ENCODE measurements at places on chromosomes 6 and 20.
A peak's percentile ranks its signal among the peaks of the same experiment; 100 is the strongest.

DNA sequence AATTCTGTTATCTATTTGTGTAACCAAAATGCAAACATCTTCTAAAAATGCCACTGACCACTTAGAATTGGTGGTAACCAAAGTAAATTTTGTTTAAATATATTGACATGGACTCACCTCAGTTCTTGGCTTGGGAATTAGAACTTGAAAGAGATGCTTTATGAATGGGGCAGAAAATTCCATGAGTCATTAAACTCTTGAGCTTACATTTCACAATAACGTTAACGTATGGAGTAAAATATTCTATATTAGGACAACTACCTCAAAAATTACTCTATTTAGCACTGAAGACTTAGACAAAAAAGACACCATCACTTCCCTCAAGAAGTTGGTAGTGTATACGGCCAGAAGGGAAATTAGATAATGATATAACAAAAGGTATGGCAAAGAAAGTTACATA lies 752.2 kb upstream of the MARCKS start:
- no peak for DNase-seq

- DNase-seq: no peak
These were observed 3.8 kb downstream of the DEK start for GRCh38 chr6:18260448-18261106.

GRCh38 chr6:32112431-32112980 lies 3.4 kb upstream of the TNXB start:
- DNase-seq: no peak

GRCh38 chr6:29596381-29596900 lies 11.5 kb downstream of the OR2H2 start:
- DNase-seq: no peak

DNA sequence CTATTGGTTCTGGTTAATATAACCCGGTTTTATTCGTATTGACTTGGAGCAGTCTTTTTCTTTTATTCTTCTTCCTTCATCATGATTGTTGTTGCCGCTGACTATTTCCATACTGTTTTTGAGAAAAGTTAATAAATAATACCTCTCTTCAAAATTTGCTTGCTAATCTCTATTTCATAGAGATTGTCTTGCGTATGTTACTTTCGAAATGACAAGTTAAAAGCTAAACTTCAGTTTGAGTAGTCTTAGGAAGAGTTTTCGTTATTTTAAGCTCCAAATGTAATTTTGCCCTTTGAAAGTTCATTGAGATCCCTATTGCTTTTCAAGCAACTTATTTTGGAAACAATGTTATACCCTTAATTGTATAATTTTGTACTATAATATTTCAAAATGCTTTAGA lies 36.4 kb downstream of the DCBLD1 start:
- DNase-seq: no peak

DNA sequence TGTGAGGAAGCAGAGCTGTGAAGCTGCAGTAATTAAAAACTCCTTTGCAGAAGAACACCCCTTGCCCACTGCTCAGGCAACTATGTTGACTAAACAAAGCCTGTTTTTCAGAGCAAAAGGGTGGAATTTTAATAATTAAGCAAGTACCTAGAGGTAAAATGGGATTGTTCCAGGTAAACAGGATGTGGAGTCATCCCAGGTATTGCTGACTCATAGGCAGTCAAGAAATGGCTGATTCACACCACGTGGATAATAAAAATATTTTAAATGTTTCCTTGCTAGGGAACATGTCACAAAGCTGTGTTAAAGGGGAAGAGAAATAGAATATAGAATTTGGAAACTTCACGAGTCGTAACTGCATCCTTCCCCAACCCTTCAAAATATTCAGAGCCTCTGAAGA lies 491.8 kb downstream of the BTBD3 start:
- peak; percentile 67 for DNase-seq

GRCh38 chr20:8424010-8424409 lies 291.9 kb downstream of the PLCB1 start:
- no peak for DNase-seq

DNA sequence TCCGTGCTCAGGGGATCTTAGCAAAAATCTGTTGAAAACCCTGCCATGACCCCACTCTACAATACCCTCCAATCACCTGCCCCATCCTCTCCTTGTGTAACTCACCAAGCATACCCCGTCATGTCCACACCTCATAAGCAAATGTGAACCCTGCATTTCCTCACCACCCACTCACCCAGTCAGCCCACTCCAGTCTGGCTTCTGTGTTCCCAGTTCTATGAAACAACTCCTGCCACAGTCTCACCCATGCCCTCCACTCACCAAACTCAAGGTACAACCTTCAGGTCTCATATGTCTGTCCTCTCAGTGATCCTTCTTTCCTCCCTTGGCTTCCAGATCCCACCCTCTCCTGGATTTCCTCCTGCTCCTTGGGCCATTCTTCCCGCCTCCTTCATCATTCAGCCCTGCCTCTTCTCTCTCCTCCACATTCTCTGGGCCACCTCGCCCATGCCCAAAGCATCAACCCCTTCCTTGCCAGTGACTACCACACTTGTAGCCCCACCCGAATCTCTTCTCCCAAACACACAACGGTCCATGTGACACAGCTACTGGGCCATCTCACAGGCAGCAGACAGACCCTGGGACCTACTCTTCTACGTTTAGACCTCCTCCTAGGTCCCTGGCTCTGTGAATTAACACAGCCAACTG lies 8.8 kb downstream of the DDRGK1 start:
- no peak for DNase-seq

GRCh38 chr6:119612911-119613381 lies 263.4 kb upstream of the MAN1A1 start:
- DNase-seq: no peak

GRCh38 chr20:63092660-63093215 lies 86.0 kb upstream of the BHLHE23 start:
- DNase-seq: no peak

DNA sequence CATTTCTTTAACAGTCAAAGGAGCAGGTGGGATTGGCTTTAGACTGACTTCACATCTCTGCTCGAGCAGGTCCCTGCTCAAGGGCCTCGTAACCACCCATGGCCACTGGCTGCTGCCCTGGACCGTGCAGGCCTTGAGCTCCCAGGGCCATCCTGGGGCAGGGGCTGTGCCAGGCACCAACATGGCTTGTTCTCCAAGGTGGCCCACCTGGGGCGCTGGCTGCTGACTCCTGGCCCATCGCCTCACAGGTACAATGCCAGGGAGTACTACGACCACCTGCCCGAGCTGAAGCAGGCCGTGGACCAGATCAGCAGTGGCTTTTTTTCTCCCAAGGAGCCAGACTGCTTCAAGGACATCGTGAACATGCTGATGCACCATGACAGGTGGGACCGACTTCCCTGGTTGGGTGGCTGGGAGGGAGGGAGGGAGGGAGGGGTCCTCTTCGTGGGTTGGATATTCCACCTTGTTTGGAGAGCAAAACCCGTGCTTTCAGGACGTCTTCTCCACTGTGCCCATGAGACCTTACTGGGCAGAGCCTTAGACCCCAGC lies 46.1 kb downstream of the PYGB start:
- no peak for DNase-seq

DNA sequence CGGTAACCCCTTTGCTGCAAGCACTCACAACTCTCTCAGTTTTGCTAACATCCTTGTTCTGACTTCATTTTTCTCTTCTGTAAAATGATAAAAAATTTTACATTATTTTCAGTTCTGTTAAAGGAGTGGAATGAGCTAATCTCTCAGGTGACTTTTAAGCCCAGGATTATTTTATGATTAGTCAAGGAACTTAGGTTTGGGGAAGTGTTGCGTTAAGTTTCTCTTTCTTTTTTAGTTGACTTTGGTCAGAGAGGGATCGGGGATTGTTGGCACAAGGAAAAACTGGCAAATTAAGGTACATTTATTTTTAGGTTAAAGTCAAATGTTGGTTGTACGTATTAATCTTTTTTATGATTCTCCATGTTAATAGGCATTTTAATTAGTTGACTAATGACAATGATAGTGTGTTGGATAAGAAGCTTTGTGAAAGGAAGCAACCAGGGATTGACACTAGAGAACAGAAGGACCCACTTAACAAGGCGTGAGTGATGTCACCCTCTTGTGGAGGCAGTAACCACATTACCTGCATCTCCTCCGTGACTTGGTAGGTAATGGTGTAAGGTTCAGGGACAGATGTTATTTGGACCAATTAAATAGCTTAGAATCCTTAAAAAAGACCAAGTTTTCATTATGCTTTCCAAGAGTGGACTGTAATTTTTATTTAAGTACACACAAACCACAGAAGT lies 31.6 kb downstream of the CD83 start:
- peak; percentile 80 for DNase-seq

DNA sequence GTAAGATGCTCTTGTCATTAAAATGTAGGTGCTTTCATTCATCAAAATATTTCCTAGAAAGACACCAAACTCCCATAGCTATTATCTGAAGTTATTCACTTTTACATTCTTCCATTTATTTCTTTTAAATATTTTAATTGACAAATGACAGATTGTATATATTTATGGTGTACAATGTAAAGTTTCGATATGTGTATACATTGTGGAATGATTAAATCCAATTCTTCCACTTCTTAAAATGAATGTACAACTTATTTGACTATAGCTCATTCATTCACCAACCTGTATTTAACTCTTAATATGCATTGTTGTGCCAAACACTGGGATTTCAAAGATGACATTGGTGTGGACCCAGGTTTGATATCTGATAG lies 41.0 kb downstream of the CCN2 start:
- no peak for DNase-seq

DNA sequence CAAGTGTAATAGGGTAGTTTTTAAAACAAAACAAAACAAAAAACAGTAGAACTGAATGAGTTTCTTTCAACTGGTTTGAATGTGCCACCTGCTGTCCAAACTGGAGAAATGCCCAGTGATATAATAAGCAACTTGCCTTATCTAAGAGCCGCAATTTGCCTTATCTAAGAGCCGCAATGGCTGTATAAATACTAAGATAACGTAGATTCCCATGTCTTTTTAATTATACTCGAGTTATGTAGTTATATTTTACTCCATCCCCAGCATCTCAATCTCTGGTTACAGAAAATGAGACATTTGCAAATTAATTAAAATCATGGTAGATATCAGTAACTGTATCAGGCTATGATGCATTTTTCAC lies 67.2 kb downstream of the RPP40 start:
- peak; percentile 68 for DNase-seq

- DNase-seq: peak; percentile 43
These were observed 21.9 kb downstream of the SGK1 start for GRCh38 chr6:134295953-134296553.

DNA sequence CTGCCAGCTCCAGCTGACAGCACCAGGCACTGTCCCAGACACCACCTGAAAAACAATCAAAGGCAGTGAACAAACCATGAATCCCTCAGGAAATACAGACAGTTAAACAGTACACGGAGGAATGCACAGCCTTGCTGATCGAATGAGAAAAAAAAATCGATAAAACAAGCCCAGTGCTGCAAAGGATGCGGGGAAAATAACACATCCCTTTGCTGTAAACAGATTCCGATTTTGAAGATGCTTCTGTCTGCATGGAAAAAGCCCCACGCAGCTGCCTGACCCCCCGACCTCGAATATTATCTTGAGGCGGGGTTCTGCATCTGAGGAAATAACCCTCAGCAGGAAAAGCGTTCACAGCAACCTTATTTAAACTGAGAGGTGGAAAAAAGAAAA lies 43.9 kb downstream of the RBM38 start:
- DNase-seq: no peak

DNA sequence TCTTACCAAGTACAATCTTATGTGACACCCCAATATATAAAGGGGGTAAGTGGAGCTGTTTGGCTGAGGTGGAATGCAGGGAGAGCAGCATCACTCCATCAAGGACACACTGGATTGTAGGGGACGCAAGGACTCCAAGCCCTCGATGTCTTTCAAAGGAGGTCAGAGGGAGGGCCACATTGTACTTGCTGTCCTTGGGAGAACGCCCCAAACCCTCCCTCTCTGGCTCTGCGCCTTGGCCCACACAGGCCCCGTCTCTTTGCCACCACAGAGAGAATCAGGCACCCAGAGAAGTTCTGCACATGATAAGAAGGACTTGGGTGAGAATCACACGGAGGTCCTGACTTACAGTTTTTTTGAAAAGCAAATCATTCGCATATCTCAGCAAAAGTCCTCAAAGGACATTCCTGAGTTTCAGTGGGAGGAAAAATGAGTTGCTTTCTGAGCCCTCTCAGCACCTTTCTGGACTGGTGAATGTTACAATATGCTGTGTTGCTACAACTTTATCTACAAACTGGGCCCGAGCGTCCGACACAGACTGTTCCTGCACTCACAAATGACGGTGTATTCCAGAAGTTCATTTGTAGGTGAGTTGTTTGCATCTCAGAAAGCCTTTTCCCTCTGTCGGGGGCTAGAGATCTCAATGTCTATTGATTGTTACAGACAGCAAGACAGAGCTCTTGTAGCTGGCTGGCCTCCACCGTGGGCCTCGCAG lies 92.5 kb upstream of the AKAP12 start:
- no peak for DNase-seq

DNA sequence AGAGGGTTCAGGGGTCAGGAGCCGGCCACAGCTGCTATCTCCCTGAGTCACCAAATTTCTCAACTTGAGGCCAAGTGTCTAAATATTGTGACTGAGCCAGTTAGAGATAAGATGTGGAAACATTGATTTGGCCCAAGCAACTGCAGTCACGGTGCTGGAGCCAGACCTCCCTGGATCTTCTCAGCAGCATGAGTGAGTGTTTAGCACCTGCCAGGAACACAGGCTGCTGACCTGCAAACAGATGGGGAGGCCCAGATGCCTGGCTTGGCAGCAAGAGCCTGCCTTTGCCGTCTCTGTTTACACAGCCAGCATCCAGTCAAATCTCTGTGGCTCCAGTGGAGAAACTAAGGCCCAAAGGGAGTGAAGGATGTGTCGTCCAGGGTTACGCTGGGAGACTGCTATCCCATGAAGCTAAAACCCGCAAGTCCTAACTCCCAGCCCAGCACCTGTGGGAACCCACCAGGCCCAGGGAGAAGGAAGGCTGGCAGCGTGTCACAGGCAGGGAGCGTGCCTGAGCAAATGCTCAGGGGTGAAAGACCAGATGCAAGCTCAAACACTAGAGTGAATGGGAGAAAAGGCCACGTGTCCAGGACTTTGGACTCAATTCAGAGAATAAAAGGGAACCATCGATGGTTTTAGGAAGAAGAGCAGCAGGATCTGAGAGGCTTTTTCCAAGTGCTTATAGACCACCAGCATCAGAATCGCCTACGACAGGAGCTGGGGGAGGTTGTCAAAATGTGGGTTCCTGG lies 15.9 kb upstream of the PTGIS start:
- peak; percentile 94 for DNase-seq

GRCh38 chr6:137106183-137106582 lies 61.4 kb upstream of the IL20RA start:
- DNase-seq: no peak

- peak; percentile 70 for DNase-seq
These were observed at the start of gene AGPAT4 for GRCh38 chr6:161273752-161274487. Gene AGPAT4 (minus strand): TSS chr6:161274061. CDS start chr6:161232213, 41,848 bp downstream.
